Heart left ventricle (tissue), 16 donors: ENCODE measurements at places on chromosomes 3 and 15.

DNA sequence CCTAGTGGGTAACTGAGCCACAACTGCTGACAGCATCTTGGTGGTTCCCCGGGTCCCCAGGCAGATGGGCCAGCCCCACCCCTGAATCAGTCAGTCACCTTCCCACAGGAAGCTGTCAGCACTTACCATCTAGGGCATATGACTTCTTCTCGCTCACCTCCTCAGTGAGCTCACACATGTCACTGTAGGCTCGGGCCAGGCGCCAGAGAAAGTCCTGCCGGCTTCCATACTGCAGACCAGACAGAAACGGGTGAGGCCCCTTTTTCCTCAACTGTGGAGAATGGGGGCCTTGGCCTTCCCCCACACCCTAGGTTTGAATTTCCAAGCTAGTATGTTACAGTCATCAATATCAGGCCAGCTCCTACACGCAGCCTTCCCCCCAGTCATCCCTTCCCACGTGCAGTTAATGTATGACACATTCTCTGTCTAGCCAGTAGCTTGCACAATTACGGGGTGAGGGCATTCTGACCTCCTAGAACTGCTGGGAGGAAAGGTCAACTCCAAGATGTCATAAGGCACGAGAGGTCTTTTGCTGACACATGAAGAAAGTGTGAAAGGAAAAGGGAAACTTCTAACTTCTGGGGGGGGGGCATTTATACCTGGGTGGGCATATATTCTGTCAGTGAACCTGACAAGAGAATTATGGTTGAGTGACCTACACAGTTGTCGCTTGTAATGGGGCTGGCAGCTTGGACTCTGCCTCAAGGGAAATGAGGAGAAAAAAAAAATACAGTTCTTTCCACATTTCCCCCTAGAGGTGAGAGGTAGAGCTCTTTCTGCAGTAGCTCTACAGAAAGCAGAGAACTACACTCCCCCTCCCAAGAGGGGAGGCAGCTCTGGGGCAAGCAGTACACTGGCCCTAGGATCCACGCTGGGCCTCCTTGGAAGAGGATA is 10.9 kb downstream of the RMDN3 start:
- no peak for DNase-seq

DNA sequence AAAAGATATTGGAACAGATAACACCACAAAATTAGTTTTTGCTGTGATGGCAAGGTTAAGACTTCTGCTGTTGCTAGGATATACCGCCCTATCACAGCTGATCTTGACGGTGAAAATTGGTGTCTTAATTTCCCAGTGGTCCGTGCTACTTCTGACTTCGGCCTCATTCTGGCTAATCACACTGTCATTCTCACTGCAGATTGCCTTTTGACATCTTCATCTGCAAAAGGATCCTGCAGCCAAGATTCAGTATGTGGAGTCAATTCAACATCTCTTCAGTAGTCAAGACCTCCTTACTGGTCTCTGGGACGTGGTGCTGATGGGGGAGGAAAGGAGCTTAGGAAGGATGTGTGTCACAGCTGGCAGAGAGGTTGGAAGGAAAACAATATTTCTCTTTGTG is 438.6 kb downstream of the WDR72 start:
- DNase-seq = no peak

- DNase-seq = no peak
Observed at GRCh38 chr3:194532591-194532990, 45.8 kb upstream of the ATP13A3 start.

DNA sequence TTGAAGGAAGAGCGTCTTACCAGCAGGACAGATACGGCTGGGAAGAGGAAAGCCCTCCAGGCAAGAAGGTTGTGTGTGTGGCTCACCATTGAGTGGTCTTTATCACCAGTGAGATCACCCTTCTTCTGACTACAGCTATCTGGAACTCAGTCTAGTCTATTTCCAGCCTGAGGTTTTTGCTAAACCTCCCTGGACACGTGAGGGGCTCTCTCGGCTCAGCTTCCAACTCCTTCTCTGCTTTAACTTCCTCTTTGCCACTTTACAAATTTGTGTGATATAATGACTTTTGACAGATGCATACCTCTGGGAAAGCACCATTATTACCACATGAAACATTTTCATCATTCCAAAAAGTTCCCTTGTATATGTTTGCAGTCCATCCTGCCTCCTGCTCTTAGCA is 15.3 kb upstream of the ROPN1 start:
- DNase-seq = no peak

- DNase-seq = no peak
Observed at GRCh38 chr15:79400650-79401049, 31.5 kb upstream of the MINAR1 start.
